ENCODE measurements at places on chromosomes 6 and 20.
A peak's percentile ranks its signal among the peaks of the same experiment; 100 is the strongest.

- DNase-seq = peak; percentile 37
Measured at GRCh38 chr6:148179786-148180185, 162.9 kb upstream of the SASH1 start.

DNA sequence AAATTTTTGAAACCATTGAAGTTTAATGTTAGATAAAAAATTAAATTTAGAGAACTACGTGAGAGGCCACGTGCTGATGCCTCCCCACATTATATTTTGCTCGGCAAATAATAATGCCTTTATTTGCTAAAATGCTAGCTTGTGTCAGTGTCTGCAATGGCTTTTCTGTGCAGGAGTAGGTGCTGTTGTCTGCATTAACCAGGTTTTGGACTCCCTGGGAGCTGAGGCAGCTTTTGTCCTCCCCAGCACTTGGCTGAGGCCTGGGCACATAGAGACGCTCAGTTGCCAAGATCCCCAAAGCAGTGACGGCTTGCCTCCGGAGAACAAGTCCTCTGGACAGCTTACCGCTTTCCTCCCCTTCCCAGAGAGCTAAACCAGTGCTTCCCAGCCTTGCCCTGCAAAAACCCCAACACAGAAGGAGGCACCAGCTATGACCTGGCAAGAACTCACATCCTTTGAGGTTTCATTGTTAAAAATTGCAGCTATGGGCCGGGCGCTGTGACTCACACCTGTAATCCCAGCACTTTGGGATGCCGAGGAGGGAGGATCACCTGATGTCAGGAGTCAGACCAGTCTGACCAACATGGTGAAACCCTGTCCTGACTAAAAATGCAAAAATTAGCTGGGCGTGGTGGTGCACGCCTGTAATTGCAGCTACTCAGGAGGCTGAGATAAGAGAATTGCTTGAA lies 59.9 kb downstream of the KAT14 start:
- no peak for DNase-seq

GRCh38 chr6:161443848-161444247 lies 170.0 kb upstream of the AGPAT4 start:
- no peak for DNase-seq

GRCh38 chr6:142816031-142816430 lies 128.9 kb downstream of the HIVEP2 start:
- DNase-seq = peak; percentile 51

DNA sequence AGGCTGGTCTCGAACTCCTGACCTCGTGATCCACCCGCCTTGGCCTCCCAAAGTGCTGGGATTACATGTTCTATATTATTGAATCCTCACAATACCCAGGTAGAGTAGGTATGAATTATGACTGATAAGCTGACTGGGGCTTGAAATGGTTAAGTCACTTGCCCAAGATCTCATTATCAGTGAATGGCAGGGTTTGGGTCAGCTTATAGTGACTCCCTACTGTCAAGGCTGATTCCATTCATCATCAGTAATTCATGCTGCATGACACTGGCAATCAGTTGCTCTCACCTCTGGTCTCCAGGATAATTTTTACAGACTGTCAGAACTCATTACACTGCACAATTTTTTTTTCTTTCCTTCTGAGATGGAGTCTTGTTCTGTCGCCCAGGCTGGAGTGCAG lies 127.6 kb downstream of the KIF13A start:
- DNase-seq = no peak

DNA sequence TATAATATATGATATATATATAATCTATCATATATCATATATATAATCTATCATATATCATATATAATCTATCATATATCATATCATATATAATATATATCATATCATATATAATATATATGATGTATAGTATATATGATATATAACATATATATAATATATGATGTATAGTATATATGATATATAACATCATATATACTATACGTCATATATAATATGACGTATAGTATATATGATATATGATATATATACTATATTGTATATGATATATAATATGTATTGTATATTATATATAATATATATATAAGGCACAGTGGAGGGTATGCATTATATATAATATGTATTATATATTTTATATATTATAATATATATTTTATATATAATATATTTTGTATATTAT lies 36.7 kb downstream of the PTPRA start:
- no peak for DNase-seq

DNA sequence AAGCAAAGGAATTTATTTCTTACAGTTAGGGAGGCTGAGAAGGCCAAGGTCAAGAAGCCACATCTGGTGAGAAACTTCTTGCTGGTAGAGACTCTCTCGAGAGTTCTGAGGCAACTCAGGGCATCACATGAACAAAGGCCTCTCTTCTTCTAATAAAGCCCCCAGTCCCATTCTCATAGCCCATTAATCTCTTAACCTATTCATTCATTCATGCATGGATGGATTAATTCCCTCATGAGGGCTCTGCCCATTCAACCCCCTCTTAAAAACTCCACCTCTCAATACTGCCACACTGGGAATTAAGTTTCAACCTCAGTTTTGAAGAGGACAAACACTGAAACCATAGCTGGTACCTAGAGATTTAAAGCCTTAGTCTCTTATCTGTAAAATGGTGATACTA lies 217.9 kb upstream of the SPTLC3 start:
- DNase-seq = no peak

DNA sequence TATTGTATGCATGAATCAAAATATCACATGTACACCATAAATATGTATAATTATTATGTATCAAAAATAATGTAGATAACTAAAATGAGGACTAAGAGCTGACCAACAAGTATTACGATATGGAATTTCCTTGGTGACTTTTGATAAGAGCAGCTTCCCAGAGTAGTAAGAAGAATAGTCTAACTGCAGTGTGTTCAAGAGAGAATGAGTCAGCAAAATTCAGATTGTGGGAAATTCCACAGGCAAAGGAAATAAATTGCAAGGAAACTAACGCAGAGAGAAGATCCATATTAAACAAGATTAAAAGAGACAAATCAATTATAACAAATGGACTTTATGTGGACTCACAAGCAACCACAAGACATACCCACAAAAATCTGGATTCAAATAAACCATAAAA lies 26.4 kb downstream of the FRK start:
- peak; percentile 39 for DNase-seq

DNA sequence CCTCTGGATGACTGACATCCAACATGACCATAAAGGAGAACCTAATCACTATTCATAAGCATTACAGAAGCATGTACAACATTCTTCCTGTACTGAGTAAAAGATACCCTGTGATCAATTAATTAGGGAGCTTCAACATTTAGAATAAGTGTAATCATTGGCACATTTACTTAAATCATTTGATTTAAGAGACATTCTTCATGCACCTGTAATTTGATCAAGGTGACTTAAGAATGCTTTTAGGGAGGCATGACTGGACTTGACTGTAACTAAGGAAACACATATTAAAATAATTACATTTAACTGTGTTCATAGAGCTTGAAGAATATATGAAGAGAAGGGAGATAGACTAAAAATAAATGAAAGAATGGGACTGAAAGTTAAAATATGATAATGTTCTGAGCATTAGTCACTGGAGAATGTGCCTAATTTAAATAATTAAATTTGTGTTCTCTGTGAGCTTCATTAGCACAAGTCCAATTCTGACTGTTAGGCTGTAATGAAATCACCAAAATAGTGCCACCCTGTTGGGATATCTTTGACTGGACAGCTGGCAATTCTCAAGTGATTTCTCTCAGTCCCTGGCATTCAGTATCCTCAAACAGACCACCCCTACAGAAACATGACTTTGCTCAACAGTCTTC lies 295.5 kb upstream of the ADGRB3 start:
- no peak for DNase-seq

- peak; percentile 83 for DNase-seq
Measured at GRCh38 chr6:7992002-7992815, 72.0 kb downstream of the BLOC1S5 start.
